GM12865 (cell line): ENCODE measurements at places on chromosomes 16 and 17.
A peak's percentile ranks its signal among the peaks of the same experiment; 100 is the strongest.

DNA sequence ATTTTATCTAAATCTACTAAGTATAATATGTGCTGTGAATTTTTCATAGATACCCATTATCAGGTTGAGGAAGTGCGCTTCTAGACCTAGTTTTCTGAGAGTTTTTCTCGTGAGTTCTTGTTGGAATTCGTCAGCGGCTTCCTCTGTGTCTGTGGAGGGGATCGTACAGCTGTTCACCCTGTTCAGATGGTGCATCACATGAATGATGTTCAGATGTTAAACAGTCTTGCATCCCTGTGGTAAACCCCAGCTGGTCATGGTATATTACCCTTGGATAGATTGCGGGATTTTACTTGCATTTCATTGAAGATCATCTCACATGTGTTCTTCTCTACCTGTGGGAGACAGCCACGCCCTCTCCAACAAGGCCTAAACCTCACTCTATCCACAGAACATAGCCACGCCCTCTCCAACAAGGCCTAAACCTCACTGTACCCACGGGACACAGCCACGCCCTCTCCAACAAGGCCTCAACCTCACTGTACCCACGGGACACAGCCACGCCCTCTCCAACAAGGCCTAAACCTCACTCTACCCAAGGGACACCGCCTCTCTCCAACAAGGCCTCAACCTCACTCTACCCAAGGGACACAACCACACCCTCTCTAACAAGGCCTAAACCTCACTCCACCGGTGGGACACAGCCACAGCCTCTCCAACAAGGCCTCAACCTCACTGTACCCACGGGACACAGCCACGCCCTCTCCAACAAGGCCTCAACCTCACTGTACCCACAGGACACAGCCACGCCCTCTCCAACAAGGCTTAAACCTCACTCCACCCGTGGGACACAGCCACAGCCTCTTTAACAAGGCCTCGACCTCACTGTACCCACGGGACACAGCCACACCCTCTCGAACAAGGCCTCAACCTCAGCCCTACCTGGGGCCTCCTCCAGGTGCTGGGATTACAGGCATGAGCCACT is 180.2 kb upstream of the CHMP6 start:
- DNase-seq: no peak

- DNase-seq: peak; percentile 69
These were observed 1.3 kb downstream of the CCR10 start for GRCh38 chr17:42680331-42680808.

GRCh38 chr17:74951680-74952421 is 16.2 kb downstream of the OTOP3 start:
- no peak for DNase-seq

DNA sequence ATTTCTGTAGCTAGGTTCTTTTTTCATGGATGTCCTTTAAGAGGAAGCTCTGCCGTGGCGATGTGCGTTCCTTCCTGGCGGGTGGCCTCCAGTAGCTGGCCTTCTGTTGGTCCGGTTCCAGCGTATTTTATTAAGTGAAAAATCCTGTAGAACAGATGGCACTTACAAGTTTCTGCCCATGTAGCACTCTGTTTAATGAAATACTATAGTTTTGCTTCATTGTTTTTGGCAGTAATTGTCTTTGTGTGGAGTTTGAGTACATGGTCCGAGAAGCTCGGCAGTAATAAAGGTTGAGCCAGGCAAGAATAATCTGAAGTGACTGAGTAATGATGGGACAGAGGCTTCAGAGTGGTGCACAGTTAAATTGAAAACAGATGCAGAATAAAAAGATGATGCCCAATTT is 20.4 kb downstream of the USP10 start:
- DNase-seq: no peak

GRCh38 chr17:50534222-50534978 is 1.9 kb downstream of the EPN3 start:
- no peak for DNase-seq

- DNase-seq: peak; percentile 81
These were observed 2.4 kb upstream of the USP36 start for GRCh38 chr17:78842881-78843565.

- no peak for DNase-seq
These were observed 18.6 kb downstream of the GAN start for GRCh38 chr16:81333356-81333755.

- no peak for DNase-seq
These were observed 67.3 kb downstream of the RBFOX3 start for GRCh38 chr17:79543531-79543930.

- no peak for DNase-seq
These were observed 78.7 kb upstream of the LGALS9 start for GRCh38 chr17:27552276-27552732.

- DNase-seq: peak; percentile 85
These were observed 32.7 kb upstream of the CDH1 start for GRCh38 chr16:68704232-68704867.

GRCh38 chr16:76445815-76446214 is 168.6 kb downstream of the CNTNAP4 start:
- no peak for DNase-seq

- DNase-seq: no peak
These were observed 27.1 kb upstream of the SSTR5 start for GRCh38 chr16:1045310-1045992.

DNA sequence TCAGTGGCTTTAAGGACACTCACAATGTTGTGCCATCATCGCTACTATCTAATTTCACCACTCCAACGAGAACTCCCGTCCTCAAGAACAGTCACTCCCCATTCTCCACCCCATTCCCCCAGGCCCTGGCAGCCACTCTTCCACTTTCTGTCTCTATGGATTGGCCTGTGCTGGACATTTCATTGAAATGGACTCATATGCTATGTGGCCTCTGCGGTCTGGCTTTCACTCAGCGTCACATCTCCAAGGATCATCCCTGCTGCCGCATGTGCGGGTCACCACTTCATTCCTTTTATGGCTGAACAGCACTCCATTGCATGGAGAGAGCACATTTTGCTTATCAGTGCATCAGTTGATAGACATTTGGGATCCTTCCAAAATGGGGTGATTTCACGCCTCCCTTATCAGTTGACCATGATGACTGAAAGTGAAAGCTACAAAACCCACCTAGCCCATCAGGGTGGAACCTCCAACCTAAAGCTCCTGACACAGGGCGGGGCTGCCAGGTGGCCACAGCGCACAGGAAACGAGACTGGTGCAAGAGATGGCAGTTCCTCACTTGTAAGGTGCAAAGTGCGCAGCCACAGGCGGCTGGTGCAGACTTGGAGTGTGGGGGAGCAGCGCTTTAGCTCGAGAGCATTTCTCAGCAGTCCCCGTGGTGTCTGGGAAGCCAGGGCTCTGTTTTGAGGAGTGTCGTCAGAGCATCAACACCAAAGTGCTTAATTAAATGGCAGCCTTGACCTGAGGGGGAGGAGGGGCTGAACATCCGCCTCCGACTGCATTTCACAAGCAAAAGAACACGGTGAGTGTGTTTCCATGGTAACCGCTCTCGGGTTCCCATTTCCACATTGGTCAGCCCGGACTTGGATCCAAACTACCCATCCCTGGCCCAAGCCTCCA is 23.8 kb downstream of the COTL1 start:
- DNase-seq: peak; percentile 98

DNA sequence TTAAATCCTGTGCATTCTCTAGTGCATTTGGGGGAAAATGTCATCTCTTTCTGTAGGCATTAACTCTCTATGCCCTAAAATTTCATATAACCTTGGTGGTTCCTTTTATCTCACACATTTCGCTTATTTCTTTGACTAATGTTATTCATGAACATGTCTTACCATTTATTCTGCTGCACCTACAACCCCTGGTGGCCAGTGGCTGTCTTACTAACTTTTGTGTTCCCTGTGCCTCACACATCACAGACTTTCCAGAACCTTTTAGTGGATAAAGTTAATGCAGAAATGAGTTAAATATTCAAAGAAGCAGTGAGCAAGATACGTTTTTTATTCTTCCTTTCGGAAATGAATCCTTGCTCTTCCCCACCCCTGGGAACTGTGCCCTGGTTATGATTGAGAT is 111.9 kb downstream of the CDH13 start:
- DNase-seq: peak; percentile 15

DNA sequence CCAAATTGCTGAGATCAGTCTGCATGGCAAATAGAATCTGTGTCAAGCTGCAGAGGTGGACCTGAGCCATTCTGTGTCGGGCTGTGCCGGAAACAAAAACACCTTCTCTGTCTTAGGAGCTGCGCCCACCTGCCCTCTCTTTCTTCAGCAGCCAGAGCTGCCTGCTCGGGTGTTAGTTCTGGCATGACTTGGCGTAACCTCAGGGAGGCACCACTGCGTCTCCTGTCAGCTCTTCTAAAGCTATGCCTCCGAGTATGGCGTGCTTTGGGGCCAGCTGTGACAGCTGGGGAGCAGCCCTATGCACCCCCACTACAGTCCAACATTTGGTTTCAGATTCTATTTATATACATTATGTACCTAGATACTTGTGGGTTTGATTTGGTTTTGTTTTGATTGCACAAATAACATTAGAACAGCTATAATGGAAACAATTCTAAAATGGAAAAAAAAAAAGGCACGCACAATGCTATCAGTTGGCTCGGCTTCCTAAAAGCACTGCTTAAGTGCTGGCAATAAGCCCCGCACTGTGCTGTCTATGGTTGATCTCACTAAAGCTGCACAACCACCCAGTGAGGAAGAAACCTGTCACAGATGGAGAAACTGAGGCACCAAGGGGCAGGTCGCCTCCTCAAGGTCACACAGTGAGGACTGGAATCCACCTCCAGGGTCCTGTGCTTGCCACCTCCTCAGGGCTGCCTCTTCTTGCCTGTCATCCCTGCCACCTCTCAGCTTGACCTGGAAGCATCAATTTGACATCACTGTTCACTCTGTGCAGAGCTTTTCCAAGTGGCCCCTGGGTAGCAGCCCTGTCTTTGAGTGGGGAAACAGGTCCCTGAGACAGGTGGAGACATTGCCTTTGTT is 18.7 kb upstream of the ADGRG1 start:
- DNase-seq: peak; percentile 96

GRCh38 chr16:67881621-67882161 is 3.0 kb upstream of the NRN1L start:
- DNase-seq: no peak

GRCh38 chr17:64066716-64067115 is 46.3 kb upstream of the ICAM2 start:
- no peak for DNase-seq

DNA sequence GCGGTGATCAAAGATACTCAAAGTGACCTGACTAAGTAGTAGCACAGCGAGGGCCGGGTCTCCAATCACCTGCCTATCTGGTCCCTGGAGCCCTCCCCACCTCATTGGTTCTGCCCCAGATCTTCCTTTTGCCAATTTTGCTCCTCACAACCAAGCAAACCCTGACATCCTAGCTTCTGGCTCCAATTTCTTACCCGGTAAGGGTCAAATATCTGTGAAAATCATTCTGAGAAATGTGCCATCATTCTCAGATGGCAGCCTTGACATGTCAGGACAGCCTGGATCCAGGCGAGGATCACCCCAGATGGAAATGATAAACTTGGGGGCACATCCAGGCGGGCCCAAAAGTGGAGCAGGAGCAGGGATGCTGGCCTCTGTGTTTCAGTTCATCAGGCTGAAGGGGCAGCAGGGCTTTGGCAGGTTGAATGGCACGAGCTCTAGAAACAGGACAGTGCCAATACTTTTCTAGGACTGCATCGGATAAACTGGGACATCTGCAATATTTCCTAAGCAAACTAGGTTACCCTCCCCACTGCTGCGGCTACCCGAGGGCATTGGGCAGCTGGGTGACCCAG is 83.9 kb downstream of the SHISA6 start:
- no peak for DNase-seq

- DNase-seq: no peak
These were observed 3.0 kb downstream of the ICAM2 start for GRCh38 chr17:64017381-64017980.

- DNase-seq: no peak
These were observed 137.4 kb upstream of the COX10 start for GRCh38 chr17:13931800-13932460.

- no peak for DNase-seq
These were observed 877.4 kb upstream of the GOT2 start for GRCh38 chr16:59611556-59611955.

DNA sequence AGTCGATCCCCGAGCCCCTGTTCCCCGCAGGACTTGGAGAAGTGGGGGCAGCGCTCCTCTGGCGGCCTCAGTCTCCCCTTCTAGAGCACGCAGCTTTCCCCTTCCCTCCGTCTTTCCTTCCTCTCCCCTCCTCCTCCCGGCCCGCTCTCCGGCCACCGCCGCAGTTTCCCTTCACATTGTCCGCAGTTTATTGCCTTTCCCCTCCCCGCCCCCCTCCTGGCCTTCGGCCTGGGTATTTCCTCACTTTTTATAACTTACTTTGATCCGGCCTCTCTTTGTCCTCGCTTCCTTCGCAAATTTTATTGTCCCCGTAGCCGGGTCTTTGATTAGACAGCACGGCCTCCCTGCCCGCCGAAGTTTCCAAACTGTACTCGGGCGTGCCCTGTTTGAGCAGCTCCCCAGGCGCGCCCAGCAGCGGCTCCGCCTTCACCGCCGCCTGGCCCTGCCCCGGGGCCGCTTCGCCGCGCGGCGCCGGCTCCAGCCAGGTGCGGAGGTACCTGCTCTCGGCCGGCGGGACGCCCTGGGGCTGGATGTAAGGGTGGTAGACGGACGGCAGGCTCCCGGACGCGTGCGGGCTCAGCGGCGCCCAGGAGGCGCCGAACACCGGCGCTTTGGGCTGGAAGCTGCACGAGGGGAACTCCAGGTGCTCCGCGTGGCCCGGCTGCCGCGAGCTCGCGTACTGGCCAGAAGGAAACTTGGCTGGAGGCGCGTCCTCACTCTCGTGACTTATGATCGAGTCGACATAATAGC is 488 bp downstream of the HOXB9 start:
- DNase-seq: peak; percentile 51

DNA sequence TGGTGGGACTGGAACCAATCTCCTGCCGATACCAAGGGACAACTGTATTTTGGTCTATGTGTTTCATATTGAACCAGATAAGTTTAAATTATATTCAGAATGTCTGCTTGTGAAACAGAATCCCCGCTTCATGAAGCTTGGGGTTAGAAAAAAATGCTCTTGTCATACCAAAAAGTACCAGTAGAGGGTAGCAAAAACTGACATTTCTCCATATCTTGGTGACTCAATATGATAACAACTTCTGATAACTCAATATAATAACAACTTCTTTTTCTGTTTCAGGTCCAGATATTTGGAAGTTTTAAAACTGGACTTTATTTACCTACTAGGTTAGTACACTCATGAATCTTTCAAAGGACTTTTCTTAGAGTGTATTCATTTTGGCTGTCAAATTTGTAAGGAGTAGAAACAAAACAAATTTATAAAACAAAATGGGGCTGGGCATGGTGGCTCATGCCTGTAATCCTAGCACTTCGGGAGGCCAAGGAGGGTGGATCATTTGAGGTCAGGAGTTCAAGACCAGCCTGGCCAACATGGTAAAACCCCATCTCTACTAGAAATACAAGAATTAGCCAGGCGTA is 52.3 kb upstream of the ADCY7 start:
- peak; percentile 67 for DNase-seq

GRCh38 chr17:55450232-55450825 is 28.7 kb upstream of the MMD start:
- DNase-seq: no peak

DNA sequence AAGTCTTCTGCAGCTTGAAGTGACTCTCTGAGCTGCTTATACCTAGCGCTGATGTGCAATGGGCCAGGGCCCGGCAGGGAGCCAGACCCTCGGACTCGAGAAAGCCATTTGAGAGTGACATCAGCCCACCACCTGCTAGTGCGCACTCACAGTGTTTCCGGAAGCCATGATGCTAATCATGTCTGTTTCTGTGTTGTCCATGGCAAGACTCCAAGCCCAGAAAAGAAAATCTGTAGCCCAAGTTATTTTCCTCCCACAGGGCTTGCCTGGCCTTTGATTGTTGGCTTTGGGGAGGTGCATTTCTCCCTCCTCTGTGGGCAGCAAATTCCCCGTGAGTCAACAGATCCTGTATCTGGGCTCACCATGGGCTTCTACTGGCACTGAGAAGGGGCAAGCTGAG is 1.8 kb upstream of the CDRT4 start:
- no peak for DNase-seq

GRCh38 chr17:64115822-64116534 is 14.0 kb downstream of the ERN1 start:
- no peak for DNase-seq
